ENCODE measurements at places on chromosomes 16 and 17. TPM values are rescaled to one million over a fixed set of nuclear protein-coding genes. Genes with fewer than 3 reads are reported as not detected.

Gene ADAM11
- 0.96 TPM for total RNA-seq

Gene TSR3
- 42.6 TPM for total RNA-seq

Gene PDILT
- not detected for total RNA-seq

Gene TM4SF5
- not detected for total RNA-seq

Gene ATP2A1
- total RNA-seq: 0.48 TPM

Gene C16orf89
- total RNA-seq: 0.56 TPM

Gene DPEP2
- total RNA-seq: 0.68 TPM

Data from esophagus mucosa (tissue), 1 donor.